ENCODE measurements at places on chromosomes 16 and 17.
A peak's percentile ranks its signal among the peaks of the same experiment; 100 is the strongest.

DNA sequence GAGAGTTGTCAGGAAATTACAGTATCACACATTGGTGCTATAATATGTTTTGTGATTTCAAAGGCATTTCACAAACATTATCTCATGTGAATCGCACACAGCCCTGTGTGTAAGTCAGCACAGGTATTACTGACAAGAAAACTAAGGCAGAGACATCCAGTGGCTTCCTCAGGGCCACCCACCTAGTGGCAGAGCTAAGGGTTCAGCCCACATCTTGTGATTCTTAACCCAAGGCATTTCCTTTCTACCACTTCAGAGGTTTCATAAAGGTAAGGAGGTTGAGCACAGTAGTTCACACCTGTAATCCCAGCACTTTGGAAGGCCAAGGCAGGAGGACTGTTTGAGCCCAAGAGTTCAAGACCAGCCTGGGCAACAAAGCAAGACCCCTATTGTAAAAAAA, 58.2 kb downstream of the STX8 start:
- H3K4me3 ChIP-seq, result no peak overlapping the region
- H3K36me3 ChIP-seq, result no peaks in the 10 kb centered on the region
- peaks cover 73% of the 10 kb centered on the region for H3K4me1 ChIP-seq
- no peak overlapping the region for H3K27ac ChIP-seq
- no peaks in the 10 kb centered on the region for H3K27me3 ChIP-seq

- H3K27me3 ChIP-seq, result no peaks in the 10 kb centered on the region
- no peak overlapping the region for H3K4me3 ChIP-seq
- no peak overlapping the region for H3K27ac ChIP-seq
These were observed 17.0 kb upstream of the DNASE1 start for GRCh38 chr16:3637371-3637923.

GRCh38 chr16:29154088-29154487, 169.2 kb downstream of the LAT start:
- peaks cover 29% of the 10 kb centered on the region for H3K4me1 ChIP-seq
- no peaks in the 10 kb centered on the region for H3K27me3 ChIP-seq
- no peak overlapping the region for H3K4me3 ChIP-seq
- H3K36me3 ChIP-seq, result 0 out of 2 replicates have a peak, but pooled peaks cover 4% of the 10 kb centered on the region
- DNase-seq, result peak; percentile 69

GRCh38 chr17:65457183-65457582, 104.3 kb downstream of the AXIN2 start:
- H3K27ac ChIP-seq, result no peak overlapping the region
- no peaks in the 10 kb centered on the region for H3K4me1 ChIP-seq
- 0 out of 2 replicates have a peak, but pooled peaks cover 3% of the 10 kb centered on the region for H3K27me3 ChIP-seq
- H3K4me3 ChIP-seq, result no peak overlapping the region

DNA sequence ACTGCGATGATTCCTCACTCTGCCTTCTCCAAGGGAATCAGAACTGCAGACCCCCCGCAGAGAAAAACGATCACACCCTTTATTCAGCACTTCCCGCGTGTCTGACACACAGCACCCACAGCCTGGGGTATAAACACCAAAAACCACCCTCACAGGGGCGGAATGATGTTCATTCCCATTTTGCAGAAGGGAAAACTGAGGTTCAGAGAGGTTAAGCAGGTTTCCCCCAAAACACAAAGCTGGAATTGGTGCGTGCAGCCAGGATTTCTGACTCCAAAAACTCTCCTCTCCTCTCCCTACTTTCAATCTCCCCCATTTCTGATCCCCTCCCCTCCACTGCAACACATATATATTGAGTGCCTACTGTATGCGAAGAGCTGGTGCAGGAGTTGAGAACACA, 55.8 kb downstream of the XYLT1 start:
- DNase-seq, result no peak
- H3K36me3 ChIP-seq, result no peaks in the 10 kb centered on the region
- no peak overlapping the region for H3K4me3 ChIP-seq
- H3K4me1 ChIP-seq, result peaks cover 36% of the 10 kb centered on the region
- no peaks in the 10 kb centered on the region for H3K27me3 ChIP-seq

DNA sequence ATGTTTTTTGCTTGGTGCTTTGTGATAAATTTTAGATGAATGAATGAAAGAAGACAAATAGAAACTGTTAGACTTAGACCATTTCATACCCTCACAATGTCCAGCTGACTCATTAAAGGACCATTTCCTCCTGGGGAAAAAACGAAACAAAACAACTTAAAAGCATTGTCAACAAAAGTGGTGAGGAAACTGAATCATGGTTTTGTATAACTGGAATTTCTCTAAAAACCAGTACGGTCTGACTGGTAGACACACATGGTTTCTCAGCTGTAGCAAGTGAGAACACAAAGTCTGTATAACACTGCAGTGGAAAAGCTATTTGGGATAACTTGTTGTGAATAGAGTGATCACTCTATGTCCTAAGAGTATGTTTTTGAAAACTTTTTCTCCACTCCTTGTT, 5.3 kb upstream of the DDX52 start:
- peaks cover 28% of the 10 kb centered on the region for H3K4me1 ChIP-seq
- H3K36me3 ChIP-seq, result no peaks in the 10 kb centered on the region
- H3K4me3 ChIP-seq, result no peak overlapping the region
- no peaks in the 10 kb centered on the region for H3K27me3 ChIP-seq
- H3K27ac ChIP-seq, result peak overlapping the region; percentile 70
- no peak for DNase-seq

DNA sequence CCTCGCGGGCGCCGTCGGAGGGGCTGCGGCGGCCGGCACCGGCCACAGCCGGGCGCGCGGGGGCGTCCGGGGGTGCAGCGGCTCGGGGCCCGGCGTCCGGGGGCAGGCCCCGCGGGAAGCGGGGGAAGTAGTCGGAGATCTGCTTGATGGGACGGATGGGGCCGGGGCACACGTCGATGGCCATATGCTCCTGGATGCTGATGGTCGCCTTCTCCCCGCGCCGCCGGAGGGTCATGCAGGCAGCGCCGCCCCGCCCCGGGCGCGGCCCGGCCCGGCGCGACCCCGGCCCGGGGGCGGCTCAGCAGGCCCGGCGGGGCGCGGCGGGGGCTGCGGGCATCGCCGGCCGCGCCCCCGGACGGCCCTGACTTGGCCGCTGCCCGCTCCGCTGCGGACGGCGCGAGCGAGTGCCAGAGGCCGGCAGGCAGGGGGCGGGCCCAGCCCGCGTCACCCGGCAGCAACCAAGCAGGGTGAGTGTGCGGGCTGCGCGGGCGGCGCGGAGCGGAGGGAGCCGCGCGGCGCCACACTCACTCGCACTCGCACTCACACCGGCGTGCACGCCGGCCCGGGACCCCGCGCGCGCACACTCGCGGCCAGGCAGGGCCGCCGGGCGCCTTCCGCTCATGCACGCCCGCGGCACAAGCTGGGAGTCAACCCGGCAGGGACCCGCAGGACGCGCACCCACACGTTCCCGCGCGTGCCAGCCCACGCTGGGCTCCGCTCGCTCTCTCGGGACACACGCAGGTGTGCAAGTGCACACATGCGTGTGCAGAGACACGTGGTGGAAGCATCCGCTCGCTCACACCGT, at the start of gene DOC2B:
Gene DOC2B, minus strand, starts transcription at position 406 of the 805 bp plus-strand sequence. Its CDS starts 171 bp downstream, at position 235.
- no peak within 1 kb of the TSS for H3K27ac ChIP-seq
- DNase-seq, result no peak
- H3K4me3 ChIP-seq, result no peak within 1 kb of the TSS
- H3K27me3 ChIP-seq, result peaks cover 53% of the 10 kb centered on the region
- no peaks in the 10 kb centered on the region for H3K36me3 ChIP-seq

- no peak overlapping the region for H3K27ac ChIP-seq
- H3K4me1 ChIP-seq, result no peaks in the 10 kb centered on the region
- no peak overlapping the region for H3K4me3 ChIP-seq
These were observed 26.6 kb downstream of the PIPOX start for GRCh38 chr17:29069526-29070041.

GRCh38 chr17:55263569-55264277, 1.0 kb upstream of the HLF start:
- H3K27me3 ChIP-seq, result peaks cover 81% of the 10 kb centered on the region
- DNase-seq, result no peak
- H3K27ac ChIP-seq, result no peak overlapping the region
- H3K4me3 ChIP-seq, result no peak overlapping the region
- no peaks in the 10 kb centered on the region for H3K36me3 ChIP-seq

DNA sequence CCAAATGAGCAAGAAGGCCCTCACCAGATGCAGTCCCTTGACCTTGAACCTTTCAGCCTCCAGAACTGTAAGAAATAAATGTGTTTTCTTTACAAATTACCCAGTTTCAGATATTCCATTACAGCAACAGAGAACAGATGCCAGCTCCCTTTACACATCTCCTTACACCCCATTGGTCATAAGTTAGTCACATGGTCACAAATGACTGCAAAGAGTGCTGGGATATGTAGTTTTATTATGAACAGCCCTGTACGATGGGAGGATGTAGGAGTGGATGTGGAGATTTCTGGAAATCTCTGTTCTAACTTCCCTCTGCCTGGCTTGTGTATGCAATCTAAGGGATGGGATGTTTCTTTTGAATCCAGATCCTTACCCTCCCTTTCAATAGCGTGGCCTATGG, 13.3 kb upstream of the RPL38 start:
- peaks cover 51% of the 10 kb centered on the region for H3K27me3 ChIP-seq
- no peaks in the 10 kb centered on the region for H3K4me1 ChIP-seq
- no peak overlapping the region for H3K27ac ChIP-seq
- no peaks in the 10 kb centered on the region for H3K36me3 ChIP-seq

DNA sequence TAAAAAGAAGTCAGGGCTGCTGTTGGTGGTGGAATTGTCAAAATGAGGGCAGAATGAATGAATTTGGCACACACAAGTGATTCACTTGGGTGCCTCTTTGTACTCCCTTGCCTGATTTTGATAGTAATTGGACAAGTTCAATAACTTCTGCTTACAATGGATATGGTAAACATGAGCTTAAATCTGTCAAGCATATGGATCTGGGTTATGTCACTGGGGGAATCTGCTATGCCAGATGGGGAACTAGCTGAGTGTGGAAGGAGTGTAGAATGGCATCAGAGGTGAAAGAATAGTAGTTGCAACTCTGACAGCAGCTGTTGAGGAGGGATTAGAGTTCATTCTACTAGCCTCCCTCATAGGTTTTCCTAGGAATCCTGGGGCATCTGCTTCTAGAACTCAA, 724.2 kb upstream of the CDH8 start:
- no peak for DNase-seq
- H3K36me3 ChIP-seq, result no peaks in the 10 kb centered on the region
- no peaks in the 10 kb centered on the region for H3K4me1 ChIP-seq
- no peak overlapping the region for H3K4me3 ChIP-seq
- H3K27me3 ChIP-seq, result no peaks in the 10 kb centered on the region
- H3K27ac ChIP-seq, result no peak overlapping the region

DNA sequence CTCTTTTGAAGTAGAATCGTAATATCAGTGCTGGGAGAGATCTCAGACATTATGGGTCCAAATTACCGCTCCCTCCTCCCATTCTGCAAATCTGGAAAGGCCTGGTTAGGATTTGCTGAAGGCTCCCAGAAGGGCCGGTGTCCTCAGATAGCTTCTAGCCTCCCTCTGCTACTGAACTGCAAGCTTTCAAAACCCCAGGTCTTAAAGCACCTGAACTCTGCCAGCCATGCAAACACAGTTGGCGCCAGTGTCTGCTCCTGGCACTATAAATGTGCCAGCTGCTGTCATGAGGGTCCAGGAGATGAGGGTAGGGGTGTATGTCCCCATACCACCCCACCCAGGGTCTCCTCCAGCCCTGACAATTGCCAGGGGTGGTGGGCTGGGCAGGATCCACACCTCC, 24.2 kb downstream of the SLC5A10 start:
- H3K27me3 ChIP-seq, result no peaks in the 10 kb centered on the region
- no peak overlapping the region for H3K4me3 ChIP-seq
- peaks cover 4% of the 10 kb centered on the region for H3K4me1 ChIP-seq
- H3K36me3 ChIP-seq, result peaks cover 11% of the 10 kb centered on the region

DNA sequence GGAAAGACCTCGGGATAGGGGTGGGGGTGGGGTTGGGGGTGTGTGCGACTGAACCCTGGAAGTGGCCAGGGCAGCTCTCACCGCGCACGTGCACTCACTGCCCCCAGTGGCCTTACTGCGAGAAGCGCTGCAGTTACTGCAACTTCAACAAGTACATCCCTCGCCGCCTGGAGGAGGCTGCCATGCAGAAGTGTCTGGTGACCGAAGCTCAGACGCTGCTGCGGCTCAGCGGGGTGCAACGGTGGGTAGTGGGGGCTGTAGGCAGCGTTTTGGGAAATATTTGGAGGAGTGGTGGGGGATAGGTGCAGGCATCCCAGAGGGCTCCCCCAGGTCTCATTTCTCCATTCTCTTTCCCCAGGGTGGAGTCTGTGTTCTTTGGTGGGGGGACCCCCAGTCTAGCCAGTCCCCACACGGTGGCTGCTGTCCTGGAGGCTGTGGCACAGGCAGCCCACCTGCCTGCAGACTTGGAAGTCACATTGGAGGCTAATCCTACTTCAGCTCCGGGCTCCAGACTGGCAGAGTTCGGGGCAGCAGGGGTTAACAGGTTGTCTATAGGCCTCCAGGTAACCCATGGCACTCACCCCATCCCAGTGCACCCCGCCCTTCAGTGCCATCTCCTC, 972 bp downstream of the RSAD1 start:
- peaks cover 26% of the 10 kb centered on the region for H3K36me3 ChIP-seq
- no peaks in the 10 kb centered on the region for H3K27me3 ChIP-seq
- H3K4me3 ChIP-seq, result peak overlapping the region; percentile 58
- H3K27ac ChIP-seq, result no peak overlapping the region

- H3K27me3 ChIP-seq, result no peaks in the 10 kb centered on the region
- H3K4me3 ChIP-seq, result no peak overlapping the region
- H3K4me1 ChIP-seq, result peaks cover 18% of the 10 kb centered on the region
- no peaks in the 10 kb centered on the region for H3K36me3 ChIP-seq
- H3K27ac ChIP-seq, result peak overlapping the region; percentile 68
These were observed 510.2 kb downstream of the CDH13 start for GRCh38 chr16:83136924-83137323.

DNA sequence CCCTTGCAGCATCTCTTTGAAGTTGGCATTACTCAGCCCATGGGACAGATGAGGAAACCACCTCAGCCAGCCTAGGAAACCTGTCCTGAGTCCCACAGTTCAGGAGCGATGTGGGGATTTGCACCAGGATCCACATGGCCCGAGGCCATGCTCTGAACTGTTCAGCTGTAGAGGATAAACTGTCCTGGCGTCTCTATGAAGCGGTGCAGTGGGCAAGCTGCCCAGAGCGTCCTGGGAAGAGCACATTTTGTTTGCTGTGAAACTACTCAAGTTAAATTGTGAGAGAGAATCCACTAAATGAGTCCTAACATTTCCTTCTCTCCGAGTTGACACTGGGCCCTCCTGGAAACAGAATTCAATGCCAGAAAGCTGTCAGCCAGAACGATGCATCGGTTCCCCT, 276.6 kb upstream of the TNRC6C start:
- DNase-seq, result no peak
- H3K4me1 ChIP-seq, result no peaks in the 10 kb centered on the region
- H3K27ac ChIP-seq, result no peak overlapping the region

DNA sequence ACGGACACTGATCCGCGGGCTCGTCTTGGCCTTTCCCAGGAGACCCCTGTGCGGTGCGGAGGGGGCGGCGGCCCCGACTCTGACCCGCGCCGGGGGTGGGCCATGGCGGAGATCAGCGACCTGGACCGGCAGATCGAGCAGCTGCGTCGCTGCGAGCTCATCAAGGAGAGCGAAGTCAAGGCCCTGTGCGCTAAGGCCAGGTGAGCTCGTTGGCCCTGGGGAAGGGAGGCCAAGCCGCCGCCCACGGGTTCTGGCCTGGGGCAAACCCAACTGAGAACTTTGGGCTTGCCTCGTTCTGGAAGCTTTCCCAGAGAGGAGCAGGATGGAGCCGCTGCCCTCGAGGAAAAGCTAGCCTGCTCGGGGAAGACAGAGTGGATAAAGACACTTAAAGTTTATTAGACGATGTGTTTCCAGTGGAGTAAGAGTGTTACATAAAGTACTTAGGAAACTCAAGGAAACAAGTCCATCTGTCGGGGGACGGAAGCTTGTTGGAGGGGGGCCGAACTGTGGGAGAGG, 540 bp downstream of the PPP4C start:
- DNase-seq, result no peak
- peak overlapping the region; percentile 76 for H3K4me3 ChIP-seq
- H3K27ac ChIP-seq, result peak overlapping the region; percentile 79
- peaks cover 79% of the 10 kb centered on the region for H3K36me3 ChIP-seq
